ENCODE measurements at places on chromosomes 11 and 22. TPM values are rescaled to one million over a fixed set of nuclear protein-coding genes. Genes with fewer than 3 reads are reported as not detected.

The TMEM151A gene
- total RNA-seq = 1.4 TPM

The CHEK1 gene
- total RNA-seq = 25.1 TPM

The KCNJ1 gene
- 0.24 TPM for total RNA-seq

The POTEH gene
- 33.6 TPM for total RNA-seq

The BCR gene
- 105 TPM for total RNA-seq

The DRD2 gene
- 0.74 TPM for total RNA-seq

The OR52A5 gene
- total RNA-seq = 0.55 TPM

The CKAP5 gene
- total RNA-seq = 92.3 TPM

The VSIG10L2 gene
- total RNA-seq = not detected

The XKR3 gene
- 4.1 TPM for total RNA-seq

The NOX4 gene
- 1.3 TPM for total RNA-seq

The FOLH1 gene
- 3.1 TPM for total RNA-seq

The CASP12 gene
- 0.31 TPM for total RNA-seq

The FAM180B gene
- not detected for total RNA-seq

The RIBC2 gene
- total RNA-seq = 38.5 TPM

The SLC22A12 gene
- not detected for total RNA-seq

The PNPLA5 gene
- total RNA-seq = not detected

The OR52H1 gene
- total RNA-seq = 1.9 TPM

The ADM gene
- total RNA-seq = 13.1 TPM

The IFITM10 gene
- total RNA-seq = 6.0 TPM

The DPP3 gene
- 31.0 TPM for total RNA-seq

The C1QTNF4 gene
- 25.1 TPM for total RNA-seq

The PANX2 gene
- total RNA-seq = 5.3 TPM

The NAALADL1 gene
- 16.5 TPM for total RNA-seq

The CLTCL1 gene
- 46.6 TPM for total RNA-seq

The TREH gene
- 1.7 TPM for total RNA-seq

The RIMBP3B gene
- total RNA-seq = 12.1 TPM

The GPR83 gene
- 0.74 TPM for total RNA-seq

The MMP8 gene
- total RNA-seq = 0.25 TPM

The OR2AT4 gene
- total RNA-seq = 0.94 TPM

The DBX1 gene
- total RNA-seq = not detected

The C22orf15 gene
- total RNA-seq = 2.4 TPM

The DEPDC7 gene
- 23.2 TPM for total RNA-seq

The MS4A1 gene
- total RNA-seq = 0.43 TPM

The LRRC75B gene
- 162 TPM for total RNA-seq

The CELF1 gene
- 193 TPM for total RNA-seq

The SYCE3 gene
- total RNA-seq = 40.4 TPM

The SERPING1 gene
- total RNA-seq = 113 TPM

The OTUB1 gene
- total RNA-seq = 121 TPM

The BTBD18 gene
- 3.1 TPM for total RNA-seq

The CATSPER1 gene
- 12.5 TPM for total RNA-seq

The C11orf21 gene
- total RNA-seq = 0.12 TPM

The CASP5 gene
- not detected for total RNA-seq

The SCUBE1 gene
- 23.5 TPM for total RNA-seq

The UBQLN3 gene
- total RNA-seq = 105 TPM

The FGF3 gene
- total RNA-seq = 0.50 TPM

The RAC2 gene
- total RNA-seq = 10.7 TPM

The PHETA2 gene
- total RNA-seq = 3.8 TPM

The NPAS4 gene
- 1.4 TPM for total RNA-seq

The IL17RA gene
- total RNA-seq = 8.3 TPM

The CCDC89 gene
- 43.1 TPM for total RNA-seq

The GDPD4 gene
- total RNA-seq = 27.2 TPM

The ZBTB3 gene
- total RNA-seq = 14.0 TPM

The MISFA gene
- total RNA-seq = 72.3 TPM

The CHADL gene
- total RNA-seq = 12.8 TPM

The MRPL11 gene
- total RNA-seq = 21.2 TPM

The DTX4 gene
- 10.2 TPM for total RNA-seq
